ENCODE measurements at places on chromosomes 7 and 10.
A peak's percentile ranks its signal among the peaks of the same experiment; 100 is the strongest.

- DNase-seq: no peak
Observed at GRCh38 chr7:134502463-134503371, 24.6 kb upstream of the AKR1B10 start.

- peak; percentile 22 for DNase-seq
Observed at GRCh38 chr10:132685101-132685891, 100.7 kb downstream of the NKX6-2 start.

GRCh38 chr7:134018306-134018705, 108.8 kb upstream of the LRGUK start:
- no peak for DNase-seq

- DNase-seq: no peak
Observed at GRCh38 chr10:125064681-125065492, 95.5 kb downstream of the CTBP2 start.

DNA sequence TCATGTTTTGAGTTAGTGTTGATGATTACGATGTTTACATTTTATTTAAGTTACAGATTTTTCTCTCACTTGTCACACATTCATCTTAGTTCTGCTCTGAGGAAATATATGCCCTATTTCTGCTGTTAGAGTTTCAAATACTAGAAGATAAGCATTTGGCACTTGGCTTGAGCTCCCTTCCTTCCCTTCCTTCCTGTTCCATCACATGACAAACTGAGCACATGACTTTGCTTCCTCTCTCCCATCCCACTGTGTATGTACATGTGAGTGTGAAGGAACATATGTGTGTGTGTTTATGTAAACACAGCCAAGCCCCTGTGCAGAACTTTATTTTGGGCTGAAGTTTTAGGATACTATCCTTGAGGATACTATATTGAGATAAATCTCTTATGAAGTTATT, 795.9 kb upstream of the IGFBP3 start:
- no peak for DNase-seq

GRCh38 chr7:149878523-149878921, 4.8 kb downstream of the ATP6V0E2 start:
- peak; percentile 15 for DNase-seq

DNA sequence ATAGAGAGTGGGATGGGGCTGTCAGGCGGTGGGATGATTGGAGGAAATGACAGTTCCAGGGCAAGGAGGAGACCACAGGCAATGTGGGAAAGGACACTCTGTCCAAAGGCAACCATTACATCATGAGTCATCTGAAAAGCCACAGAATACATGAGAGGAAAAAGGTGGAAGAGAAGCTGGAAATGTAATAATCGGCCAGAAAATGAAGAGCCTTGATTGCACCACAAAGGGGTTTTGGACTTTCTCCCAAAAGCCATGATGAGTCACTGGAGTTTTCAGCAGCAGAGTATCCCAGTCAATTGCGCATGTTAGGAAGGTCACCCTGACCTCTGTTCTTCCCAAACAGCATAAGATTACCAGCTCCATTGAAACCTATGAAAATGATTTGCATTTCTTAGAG, 222.0 kb downstream of the LHFPL3 start:
- no peak for DNase-seq

DNA sequence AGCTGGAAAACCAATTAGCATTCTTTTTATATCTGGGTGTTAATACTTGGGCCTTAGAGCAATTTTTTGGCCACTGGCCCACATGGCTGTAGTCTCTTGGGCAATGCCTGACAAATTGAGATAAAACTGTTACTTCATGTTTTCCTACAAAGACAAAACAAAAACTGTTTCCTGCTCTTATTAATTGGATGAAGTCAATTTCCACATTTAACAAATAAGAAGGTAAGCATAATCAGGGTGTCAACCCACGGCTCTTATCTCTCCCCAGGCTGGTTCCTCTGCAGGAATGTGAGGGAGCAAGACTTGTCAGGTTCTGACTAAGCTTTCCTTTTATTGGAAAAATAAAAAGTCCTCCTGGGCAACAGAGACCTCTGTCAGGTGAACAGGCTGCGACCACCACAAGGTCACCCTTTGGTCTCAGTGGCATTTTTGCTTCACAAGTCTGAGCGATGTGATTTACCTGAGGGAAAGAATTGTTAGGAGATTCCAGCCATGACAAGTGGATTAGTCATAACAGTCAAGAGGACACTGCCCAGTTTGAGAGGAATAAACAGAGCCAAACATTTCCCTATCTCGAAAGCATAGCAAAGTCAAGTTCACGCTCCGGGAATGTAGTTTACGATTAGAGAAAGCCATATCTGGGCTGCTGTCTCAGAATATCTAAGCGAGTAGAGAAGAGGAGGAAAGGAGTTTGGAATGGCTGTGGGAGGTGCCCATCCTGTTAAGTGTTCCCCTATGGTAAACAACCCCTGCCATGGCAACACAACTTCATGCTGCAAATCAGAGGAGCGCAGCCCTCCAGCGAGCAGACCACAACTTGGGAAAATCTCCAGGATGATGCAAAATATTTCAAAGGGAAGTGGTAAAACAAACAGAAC, 144.4 kb downstream of the TES start:
- peak; percentile 42 for DNase-seq

DNA sequence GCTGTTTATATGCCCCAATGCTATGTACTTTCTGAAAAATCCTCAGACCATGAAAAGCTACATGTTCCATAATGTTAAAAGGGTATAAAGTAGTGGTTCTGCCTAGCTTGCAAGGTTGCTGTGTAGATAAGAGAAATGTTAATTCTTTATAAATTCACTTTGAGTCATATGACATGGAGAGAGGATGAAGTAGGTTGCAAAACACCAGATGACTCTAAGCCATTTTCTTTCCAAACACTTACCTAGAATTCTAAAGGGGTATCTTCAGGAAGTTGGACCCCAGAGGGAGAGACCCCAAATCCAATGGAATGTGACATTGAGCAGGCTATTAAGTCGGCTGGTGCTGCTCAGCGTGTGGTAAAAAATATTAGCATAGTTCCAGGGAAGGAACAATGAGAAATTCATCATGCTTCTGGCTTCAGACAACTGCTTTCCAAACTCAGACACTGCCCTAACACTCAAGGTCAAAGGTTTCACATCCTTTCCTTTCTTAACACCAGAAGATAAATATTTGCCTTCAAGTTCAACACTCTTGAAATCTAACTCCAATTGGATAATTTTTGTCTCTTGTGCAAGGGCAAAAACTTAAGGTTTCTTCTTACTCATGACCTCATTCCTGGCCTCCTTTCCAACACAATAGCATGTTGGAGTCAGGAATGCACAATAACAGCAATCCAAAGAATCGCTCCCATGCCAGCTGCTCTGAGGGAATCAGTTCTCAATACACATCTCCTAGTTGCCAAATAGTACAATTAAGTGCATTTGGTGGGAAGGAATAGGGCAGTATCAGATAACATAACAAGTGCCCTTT, 100.7 kb upstream of the AFAP1L2 start:
- no peak for DNase-seq

DNA sequence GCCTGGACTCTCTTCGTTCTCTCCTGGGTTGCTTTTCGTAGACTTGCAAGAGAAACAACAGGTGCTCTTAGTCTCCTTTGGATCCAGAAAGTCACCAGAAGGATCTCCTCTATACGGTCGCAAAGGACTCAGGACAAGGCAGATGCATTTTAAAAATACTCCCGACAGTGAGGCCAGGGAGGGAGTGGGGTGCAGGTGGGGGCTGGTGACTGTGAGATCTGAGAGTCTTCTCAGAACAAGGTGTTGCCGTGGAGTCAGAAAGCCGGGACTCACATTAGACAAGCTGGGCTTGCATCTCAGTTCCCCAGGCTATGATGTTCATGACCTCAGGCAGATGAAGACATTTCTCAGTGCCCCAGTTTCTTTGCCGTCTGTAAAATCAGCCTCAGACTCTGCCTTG, 507.2 kb downstream of the TCERG1L start:
- peak; percentile 8 for DNase-seq

DNA sequence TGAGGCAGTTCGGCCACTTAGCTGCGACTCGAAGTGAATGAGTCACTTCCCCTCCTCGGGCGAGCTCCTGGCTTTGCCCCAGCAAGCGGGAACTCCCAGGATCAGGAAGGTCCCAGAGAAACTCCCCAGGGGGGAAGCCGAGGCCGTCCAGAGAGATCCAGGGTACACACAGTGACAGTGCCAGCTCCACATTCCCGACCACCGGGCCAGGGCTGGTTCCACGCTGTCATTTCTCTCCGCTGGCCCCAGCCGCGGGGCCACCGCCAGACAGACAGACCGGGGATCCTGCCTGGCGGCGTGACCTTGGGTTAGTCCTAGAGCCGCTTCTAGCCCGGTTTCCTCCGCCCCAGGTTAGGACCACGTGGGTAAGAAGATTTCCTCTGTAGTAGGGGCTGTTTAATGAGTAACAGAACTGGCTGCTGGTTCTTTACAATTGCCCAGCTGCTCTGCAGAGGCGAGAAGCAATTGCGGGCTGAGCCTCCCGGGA, 463 bp upstream of the UPP1 start:
- peak; percentile 88 for DNase-seq

GRCh38 chr10:96287392-96288105, 16.2 kb upstream of the BLNK start:
- no peak for DNase-seq

DNA sequence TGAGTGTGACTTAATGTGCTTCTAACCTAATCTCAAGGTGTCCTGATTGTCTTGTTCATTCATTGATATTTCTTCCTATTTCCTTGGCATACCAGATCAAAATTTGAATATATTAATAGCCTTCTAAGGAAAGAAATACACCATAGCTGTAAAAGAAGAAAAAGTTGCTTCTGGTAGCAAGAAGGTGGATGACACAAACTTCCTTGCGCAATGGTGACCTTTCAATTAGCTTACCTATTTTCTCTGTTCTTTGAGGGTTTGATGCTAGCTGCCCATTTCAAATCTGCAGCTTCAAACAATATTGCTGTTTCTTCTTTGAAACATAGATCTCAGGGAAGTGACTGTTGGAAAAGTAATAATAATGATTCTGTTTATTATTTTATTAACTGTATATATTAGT, 108.8 kb downstream of the ADAM22 start:
- no peak for DNase-seq

DNA sequence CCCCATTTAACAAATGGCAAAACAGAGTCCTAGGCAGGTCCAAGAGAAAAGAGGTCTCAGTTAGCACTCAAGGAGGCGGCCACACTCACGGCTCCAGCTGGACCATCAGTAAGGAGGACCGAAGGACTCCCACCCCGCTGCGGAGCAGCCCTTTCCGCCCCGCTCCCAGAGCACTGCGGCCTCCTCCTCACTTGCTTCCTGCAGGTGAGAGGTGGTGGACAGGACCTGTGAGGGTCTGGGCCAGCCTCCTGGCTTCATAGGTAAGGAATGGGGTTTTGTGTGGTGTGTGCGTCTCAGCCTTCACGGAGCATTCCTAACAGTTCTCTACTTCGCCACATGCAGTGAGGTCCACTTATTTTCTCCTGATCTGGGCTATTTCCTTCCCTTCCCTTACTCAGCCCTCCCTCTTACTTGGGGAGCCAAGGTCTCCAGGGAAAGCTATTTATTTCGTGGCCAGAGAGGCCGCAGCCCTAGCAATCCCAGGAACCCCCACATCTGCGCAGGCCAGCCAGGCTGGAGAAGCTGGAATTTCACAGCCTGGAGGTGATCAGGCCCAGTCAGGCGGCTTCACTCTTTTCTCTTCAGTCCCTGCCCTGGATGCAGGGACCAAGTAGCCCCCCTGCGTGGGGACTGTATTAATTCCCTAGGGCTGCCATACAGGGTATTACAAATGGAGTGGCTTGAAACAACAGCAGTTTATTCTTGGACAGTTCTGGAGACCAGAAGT, 45.9 kb downstream of the ZNF783 start:
- no peak for DNase-seq

GRCh38 chr10:77641788-77642397, 4.3 kb upstream of the KCNMA1 start:
- no peak for DNase-seq

DNA sequence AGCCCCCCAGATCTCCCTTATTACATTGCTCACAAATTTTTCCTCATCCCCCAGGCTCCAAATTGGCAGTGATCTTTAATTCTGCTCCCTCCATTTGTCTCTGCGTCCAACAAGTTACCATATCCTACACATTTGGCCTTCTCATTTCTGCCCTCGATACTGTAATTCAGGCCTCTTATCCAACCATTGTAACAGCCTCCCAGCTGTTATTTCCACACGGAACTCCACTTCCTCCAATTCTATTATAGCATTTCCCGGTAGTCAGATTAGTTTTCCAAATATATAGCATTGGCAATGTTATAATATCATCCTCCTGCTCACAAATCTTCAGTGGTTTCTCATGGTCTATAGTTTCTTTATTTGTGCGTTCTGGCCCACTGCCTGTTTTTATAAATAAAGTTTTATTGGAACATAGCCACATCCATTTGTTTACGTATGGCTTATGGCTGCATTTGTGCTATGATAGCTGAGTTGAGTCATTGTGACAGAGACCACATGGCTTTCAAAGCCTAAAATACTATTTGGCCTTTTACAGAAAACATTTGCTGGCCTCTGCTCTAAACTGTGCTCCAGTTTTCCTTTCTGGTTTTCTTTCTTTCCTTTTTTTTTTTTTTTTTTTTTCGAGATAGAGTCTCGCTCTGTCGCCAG, 126.5 kb upstream of the ZNF438 start:
- DNase-seq: no peak

DNA sequence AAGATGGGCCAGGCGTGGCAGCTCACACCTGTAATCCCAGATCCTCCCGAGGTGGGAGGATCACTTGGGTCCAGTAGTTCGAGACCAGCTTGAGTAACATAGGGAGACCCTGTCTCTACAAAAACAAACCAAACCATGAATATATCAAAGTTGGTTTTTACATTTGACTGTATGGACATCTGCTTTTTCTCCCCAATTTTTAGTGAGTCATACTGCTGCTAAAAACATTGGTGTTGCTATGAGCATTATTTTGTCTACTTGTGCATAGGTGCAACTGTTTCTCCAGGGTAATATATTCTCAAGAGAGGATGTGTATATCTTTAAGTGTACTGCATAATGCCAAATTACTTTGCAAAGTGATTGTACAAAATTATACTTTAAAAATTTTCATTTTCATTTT, 769 bp upstream of the TMEM248 start:
- DNase-seq: no peak

DNA sequence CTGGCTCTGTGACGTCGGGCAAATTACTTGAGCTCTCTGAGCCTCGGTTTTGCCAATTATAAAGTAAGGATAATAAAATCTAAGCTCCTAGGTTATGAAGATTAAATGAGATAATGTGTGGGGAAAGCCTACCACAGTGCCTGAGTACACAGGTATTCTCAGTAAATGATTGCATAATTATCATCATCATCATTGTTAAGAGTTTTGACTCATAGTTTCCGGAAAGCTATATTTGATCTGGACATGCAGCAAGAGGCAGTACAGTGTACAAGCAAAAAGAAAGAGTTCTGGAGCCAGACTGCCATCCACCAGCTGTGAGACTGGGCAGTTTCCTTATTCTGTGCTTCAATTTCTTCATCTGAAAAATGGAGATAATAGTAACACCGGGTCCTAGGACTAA, 155.6 kb upstream of the YAE1 start:
- DNase-seq: no peak

DNA sequence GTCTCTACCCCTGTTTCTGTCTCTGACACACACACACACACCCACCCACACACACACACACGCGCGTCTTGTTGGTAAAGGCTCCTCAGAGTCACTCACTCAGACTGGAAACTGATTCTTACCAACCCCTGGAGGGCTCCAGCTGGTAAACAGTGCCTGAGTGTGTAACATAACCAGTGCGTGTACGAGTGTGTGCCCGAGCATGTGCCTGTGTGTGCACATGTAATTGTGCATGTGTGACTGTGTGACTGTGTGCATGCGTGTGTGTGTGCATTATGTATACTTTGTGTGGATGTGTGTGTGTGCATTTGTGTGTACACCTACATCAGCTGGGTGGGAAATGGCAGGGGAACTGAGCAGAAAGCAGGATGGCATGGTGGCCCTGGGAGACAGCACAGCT, 317.1 kb downstream of the WDR37 start:
- DNase-seq: no peak
